ENCODE measurements at places on chromosomes 16 and 17. TPM values are rescaled to one million over a fixed set of nuclear protein-coding genes. Genes with fewer than 3 reads are reported as not detected.

Gene CBX2
- 2.1 TPM for total RNA-seq

DNA sequence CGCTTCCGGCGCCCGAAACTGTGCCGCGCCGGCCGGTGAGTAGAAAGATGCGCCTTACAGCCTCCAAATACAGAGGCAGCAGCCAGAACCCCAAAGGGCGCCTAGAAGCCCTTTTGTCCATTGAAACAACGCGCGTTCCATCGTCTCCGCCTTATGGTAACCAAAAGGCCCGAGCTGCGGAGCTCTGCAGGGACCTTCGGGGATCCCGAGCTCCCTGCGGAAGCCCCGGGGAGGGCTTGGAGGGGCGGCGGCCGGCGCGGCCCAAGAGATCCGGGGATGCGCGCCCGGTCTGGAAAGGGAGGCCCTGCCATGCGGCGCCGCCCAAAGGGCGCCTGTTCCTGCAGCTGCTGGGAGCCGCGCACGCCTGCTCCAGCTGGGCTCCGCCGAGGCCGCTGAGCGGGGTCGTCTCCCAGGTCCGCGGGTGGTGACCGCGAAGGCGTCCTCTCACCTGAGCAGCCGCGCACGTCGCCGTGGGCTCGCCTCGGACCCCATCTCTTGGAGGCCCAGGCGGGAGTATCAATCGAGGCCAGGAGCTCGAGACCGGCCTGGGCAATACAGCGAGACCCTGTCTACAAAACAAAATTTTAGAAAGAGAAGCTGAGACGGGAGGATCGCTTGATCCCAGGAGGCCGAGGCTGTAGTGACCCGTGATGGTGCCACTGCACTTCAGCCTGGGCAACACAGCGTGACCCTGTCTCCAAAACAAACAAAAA lies 742 bp upstream of the FBXO31 start:
- no peaks in the 10 kb centered on the region for H3K36me3 ChIP-seq
- H3K27me3 ChIP-seq = no peaks in the 10 kb centered on the region
- peak overlapping the region; percentile 97 for H3K27ac ChIP-seq
- peak overlapping the region; percentile 90 for H3K4me3 ChIP-seq
- no peak for DNase-seq

DNA sequence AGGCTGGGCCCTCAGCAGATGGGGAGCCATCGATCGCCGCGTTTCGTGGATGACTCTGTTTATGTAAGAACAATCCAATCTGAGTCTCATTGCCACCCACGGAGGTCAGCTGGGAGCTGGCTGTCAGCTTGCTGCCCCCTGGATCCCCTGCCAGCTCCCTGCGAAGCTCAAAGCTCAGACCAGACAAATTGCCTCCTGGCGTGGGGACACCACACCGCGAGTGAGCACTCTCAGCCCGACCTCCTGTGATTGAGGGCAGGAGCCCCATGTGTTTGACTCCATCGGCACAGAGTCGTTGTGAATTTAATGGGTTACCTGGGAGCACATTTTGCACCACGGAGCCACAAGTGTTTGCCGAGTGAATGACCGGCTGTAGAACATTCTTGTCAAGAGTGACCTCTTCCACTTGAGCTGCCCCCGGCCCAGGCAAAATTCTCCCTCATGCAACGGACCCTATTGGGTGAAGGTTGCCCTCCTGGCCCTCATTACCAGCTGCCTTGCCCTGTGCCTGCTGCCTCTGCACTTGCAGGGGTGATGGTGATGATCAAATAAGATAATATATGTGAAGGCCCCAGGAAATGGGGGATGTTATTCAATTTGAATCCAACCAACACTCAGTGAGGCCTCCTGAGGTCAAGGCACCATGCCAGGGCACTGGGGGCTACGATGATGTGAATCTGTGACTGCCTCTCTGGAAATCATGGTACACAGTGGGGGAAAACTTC lies 7.6 kb upstream of the GFAP start:
- H3K36me3 ChIP-seq = no peaks in the 10 kb centered on the region
- no peak overlapping the region for H3K27ac ChIP-seq
- H3K4me3 ChIP-seq = no peak overlapping the region
- H3K27me3 ChIP-seq = no peaks in the 10 kb centered on the region
- DNase-seq = no peak
- no peaks in the 10 kb centered on the region for H3K4me1 ChIP-seq

DNA sequence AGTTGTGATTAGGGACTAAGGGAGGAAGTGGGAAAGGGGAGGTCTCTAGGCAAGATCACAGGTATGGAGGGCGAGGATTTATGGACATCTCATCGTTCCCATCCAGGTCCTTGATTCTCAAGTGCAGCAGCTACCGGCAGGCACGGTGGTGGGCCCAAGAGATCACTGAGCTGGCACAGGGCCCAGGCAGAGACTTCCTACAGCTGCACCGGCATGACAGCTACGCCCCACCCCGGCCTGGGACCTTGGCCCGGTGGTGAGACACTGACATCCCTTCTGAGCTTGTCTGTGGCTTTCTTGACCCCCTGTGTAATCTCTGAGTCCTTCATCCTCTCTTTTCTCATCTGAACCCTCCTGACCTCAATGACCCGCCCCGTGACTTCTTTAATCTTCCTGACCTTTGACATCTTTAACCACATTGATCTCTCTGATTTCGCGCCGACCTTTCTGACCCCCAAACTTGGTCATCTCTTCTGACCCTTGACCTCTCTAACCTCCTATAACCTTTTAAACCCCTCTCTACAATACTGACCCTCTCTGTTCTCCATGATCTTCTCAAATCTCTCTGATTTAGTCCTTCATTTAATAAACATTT lies 3.8 kb downstream of the PLD2 start:
- H3K4me3 ChIP-seq = no peak overlapping the region
- no peak for DNase-seq
- no peaks in the 10 kb centered on the region for H3K27me3 ChIP-seq
- H3K36me3 ChIP-seq = peaks cover 7% of the 10 kb centered on the region
- no peak overlapping the region for H3K27ac ChIP-seq
- peaks cover 25% of the 10 kb centered on the region for H3K4me1 ChIP-seq

DNA sequence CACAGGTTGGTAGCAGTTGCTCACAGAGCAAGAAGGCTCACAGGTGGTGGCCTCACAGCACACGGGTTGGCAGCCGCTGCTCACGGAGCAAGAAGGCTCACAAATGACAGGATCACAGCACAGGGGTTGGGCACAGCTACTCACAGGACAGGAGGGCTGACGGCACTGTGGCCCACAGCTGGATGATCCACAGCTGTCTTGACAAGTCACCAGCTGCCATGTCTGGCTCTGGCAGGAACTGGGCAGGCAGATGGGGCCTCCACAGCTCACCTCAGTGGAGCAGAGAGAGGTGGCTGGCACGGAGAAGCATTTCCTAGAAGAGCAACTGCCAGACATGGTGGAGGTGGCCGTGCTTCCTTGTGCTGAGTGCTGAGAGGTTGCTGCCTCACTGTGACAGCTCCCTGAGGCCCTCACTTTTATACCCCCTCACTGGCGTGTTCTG lies at the start of gene KRTAP16-1:
Gene KRTAP16-1 (minus strand): TSS at position 392 of the 442 bp plus-strand sequence. CDS start 56 bp downstream, at position 336.
- peak within 1 kb of the TSS; percentile 21 for H3K27ac ChIP-seq
- DNase-seq = no peak
- H3K4me3 ChIP-seq = peak within 1 kb of the TSS; percentile 78
- peaks cover 6% of the 10 kb centered on the region for H3K27me3 ChIP-seq
- no peaks in the 10 kb centered on the region for H3K36me3 ChIP-seq

GRCh38 chr16:15059324-15059723 lies 3.5 kb upstream of the NTAN1 start:
- no peaks in the 10 kb centered on the region for H3K27me3 ChIP-seq
- H3K4me3 ChIP-seq = no peak overlapping the region
- DNase-seq = no peak
- H3K27ac ChIP-seq = no peak overlapping the region
- H3K4me1 ChIP-seq = peaks cover 18% of the 10 kb centered on the region

DNA sequence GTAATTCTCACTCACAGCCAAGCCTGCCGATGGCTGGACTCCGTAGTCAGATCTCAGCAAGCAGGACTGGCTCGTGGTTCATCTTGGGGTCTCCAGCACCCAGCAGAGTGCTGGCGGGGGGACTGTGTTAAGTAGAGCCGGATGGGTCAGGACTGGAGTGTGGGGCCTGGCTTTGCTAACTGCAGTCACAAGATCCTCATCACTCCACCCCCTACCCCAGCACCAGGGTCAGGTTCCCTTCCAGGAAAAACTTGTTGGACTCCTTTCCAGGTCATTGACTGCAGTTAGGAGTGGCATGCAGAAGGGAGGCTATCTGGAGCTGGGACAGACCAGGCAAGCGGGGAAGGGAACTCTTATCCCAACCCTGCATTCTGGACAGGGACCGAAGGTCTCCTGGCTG lies 6.0 kb downstream of the CIITA start:
- H3K4me3 ChIP-seq = no peak overlapping the region
- no peak overlapping the region for H3K27ac ChIP-seq
- H3K4me1 ChIP-seq = peaks cover 36% of the 10 kb centered on the region
- H3K36me3 ChIP-seq = no peaks in the 10 kb centered on the region
- no peaks in the 10 kb centered on the region for H3K27me3 ChIP-seq
- peak; percentile 34 for DNase-seq

DNA sequence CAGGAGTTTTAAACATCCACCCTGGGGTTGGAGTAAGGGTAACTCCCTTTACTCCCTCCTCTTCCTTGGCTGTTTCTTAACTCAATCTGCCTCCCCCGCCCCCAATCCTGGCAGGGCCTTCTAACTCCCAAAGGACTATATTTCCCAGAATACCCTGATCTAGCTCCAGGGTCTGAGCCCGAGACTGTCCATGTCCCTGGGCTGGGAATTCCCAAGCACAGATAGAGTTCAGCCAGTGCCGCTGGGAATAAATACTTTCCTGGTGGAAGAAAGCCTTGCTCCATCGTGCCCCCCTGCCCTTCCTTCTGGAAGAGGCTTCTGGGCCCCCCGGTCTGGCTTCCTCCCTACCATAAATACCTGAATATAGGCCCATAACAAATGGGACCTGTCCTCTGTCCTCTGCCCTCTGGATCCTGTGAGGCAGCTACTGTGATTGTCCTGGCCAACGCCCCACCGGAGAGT lies 10.2 kb downstream of the BAHCC1 start:
- no peak for DNase-seq
- H3K4me1 ChIP-seq = peaks cover 4% of the 10 kb centered on the region
- H3K36me3 ChIP-seq = no peaks in the 10 kb centered on the region
- H3K27ac ChIP-seq = no peak overlapping the region
- no peak overlapping the region for H3K4me3 ChIP-seq
